Myocyte (in vitro differentiated cells): ENCODE measurements at places on chromosomes 4 and X. TPM values are rescaled to one million over a fixed set of nuclear protein-coding genes. Genes with fewer than 3 reads are reported as not detected.

- DNase-seq, result no peak
Measured at GRCh38 chr4:102629673-102630072, 128.5 kb downstream of the NFKB1 start.

- no peak for DNase-seq
Measured at GRCh38 chr4:53986062-53986461, 78.3 kb downstream of the CHIC2 start.

GRCh38 chr4:176874721-176875445, 82.2 kb upstream of the VEGFC start:
- no peak for DNase-seq

DNA sequence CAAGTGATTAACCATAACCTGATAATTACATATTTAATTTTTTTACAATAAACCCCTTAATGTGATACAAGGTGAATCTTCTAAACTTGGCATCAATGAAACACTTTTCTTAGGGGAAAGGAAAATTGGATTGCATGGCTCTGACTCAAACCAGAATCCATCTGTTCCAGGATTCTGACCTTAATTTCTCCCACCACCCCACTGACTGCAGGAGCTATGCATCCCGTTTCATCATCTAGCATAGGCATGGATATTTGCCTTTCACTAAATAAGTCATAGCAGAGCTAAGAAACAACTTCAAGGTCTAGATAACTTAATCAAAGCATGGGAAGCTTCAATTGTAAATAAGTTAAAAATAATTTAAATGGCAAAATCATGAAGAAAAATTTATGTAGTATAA, 156.3 kb downstream of the BTC start:
- DNase-seq, result no peak

- no peak for DNase-seq
Measured at GRCh38 chrX:9333873-9334560, 130.8 kb upstream of the TBL1X start.

DNA sequence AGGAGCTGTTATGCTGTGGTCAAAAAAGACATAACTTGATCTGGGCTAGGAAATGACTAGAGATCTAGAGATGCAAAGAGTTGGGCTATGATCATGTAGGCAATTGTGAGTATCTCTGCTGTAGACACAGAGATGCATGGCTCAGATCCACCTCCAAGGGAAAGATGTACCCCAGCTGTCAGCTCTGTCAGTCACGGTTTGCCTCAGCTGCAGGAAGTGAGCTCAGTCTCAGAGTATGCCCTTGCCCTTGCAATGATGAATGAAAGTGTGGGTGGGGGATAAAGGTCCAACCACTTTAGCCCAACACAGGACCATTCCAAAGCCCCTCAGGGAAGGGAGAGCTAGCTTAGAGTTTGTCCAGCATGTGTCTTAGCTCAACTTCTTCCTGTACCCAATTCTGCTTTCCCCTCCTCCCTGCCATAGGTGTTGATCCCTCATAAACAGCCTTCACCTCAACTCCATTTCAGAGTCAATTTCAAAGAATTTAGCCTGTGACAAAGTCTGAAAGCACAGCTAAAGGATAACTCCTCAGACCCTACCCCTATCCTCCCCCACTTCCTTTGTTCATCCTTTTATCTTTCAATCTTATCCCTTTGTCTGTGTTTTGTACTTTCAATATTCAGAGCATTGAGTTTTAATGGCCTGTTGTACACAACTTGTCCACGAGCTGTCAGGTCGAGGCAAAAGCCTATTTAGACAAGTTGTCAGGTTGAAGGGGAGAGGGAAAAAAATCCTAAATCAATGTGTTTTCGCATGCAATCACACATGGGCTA, 90.6 kb downstream of the MID1IP1 start:
- peak; percentile 82 for DNase-seq

GRCh38 chr4:35250761-35251160, 993.6 kb downstream of the ARAP2 start:
- DNase-seq, result no peak

DNA sequence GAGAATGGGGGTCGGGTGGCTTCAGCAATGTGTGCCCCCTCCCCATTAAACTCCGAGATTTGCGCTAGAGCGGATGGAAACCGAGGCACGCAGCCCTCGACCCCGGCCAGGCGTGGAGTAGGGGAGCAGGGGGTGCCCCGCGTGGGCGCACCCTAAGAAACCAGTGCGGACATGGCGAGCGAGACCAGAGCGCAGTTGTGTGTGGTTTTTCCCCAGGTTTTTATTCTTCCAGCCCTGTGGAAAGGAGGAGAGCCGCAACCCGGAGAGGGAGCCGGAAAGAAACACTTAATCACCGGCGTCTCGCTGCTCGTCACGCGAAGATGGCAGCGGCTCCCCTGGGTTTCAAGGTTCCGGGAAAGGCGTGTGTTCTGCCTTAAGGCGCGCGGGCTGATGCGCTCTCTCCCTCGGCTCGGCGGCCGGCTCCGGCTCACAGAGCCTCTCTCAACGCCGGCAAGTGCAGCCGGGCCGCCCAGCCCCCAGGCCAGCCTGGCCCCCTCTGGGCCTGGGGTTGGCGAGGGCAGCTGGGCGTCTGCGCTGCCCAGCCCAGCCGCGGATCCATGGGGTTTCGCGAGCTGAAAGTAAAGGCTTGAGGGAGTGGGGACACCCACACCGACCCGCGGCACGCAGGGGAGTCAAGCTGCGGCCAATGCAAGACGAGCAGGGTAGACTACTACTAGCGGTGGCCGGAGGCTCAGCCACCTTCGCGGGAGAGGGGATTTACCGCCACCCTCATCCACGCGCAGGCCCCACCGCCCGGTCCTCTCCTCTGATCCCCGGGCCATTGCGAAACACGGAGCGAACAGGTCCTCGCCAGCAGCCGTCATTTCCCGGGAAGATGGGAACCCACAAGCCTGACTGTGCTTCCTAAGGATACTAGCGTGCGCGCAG, 74.0 kb upstream of the BCOR start:
- DNase-seq, result peak; percentile 44

- DNase-seq, result peak; percentile 55
Measured at GRCh38 chrX:57156397-57157049, 19.3 kb upstream of the SPIN2A start.

GRCh38 chrX:74534569-74535038, 79.8 kb downstream of the RLIM start:
- DNase-seq, result peak; percentile 14

DNA sequence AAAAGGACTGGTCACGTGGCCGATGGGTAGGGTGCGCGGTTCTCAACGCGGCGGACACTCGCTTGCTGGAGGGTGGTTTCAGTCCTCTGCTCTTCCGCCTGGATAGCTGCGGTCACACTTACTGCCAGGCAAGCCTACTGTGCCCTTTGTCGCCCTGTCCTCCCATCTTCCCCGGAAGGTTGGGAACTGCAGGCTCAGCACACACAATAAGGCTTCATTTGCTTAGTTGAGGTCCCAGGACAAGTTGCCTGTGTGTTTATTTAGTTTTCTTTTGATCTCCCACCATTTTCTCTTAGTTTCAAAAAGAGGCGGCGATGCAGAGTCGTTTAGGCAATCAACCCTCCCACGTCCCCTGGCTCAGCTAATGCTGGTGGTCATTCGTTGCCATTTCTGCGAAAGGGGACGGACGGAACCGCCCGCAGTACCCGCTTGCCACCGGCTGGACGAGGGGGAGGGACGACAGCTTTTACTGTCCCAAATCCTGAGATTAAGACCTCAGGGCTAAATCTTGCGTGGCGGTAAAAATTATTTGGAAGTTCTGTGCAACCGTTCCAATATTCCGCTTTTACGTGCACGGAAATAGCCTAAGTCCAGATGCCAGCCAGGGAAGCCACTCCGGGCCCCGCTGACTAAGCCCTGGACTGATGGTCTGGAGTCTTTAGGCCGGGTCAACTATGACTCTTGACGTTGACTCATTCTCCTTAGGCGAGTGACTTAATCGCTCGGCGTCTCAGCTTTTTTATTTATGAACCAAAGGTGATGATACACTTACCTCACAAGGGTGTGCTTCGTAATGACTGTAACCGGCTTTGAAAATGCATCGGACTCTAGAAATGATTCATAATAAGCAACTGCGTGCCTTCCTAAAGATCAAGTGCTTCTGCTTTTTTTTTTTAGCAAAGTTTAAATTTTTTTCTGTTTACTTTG, 671 bp upstream of the EIF4E start:
- DNase-seq, result peak; percentile 91

DNA sequence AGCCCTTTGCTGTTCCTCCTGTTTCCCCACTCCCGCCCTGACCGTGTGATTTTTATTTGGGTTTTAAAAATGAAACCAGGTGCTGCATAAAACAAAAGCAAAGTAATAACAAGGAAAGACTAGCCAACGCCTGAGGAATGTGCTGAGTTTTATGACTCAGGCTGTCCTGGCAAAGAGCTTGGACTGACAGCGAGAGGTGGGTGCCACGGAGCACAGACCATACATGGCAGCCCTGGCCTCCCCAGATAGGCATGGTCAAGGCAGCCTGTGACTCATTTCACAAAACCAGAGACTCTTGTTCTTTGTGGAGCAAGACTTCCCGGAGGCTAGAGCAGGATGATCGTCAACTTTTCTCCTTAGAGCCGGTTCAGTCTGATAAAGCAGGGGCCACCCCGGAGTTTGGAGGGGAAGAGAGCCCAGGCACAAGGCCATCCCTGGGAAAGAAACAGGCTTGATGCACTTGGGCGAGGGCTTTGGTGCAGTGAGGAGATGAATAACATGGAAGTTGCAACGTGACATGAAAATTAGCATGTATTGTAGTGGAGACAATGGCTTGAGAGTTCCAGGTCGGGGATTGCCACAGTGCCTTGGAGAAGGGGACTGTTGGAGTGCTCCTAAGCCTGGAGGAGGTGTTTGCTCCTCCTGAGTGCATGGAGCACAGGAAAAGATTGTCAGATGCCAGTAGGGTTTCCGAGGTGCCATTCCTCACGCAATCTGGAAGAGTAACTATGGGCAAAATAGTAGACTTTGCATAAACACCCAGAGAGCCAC, 54.8 kb downstream of the C4orf51 start:
- DNase-seq, result peak; percentile 98

- DNase-seq, result no peak
Measured at GRCh38 chr4:158825433-158826036, 56.7 kb downstream of the FNIP2 start.

The C4orf50 gene
- total RNA-seq, result 0.05 TPM in 2 replicates

The DCAF4L1 gene
- total RNA-seq, result 0.32 and 0.42 TPM in 2 replicates

The DRD5 gene
- total RNA-seq, result not detected in 2 replicates

The CSAG3 gene
- total RNA-seq, result not detected in 2 replicates
